Activated CD4-positive, alpha-beta T cell treated with anti-CD3 and anti-CD28 coated beads for 4 hours (primary cell): ENCODE measurements at places on chromosomes 16 and 17.
A peak's percentile ranks its signal among the peaks of the same experiment; 100 is the strongest.

DNA sequence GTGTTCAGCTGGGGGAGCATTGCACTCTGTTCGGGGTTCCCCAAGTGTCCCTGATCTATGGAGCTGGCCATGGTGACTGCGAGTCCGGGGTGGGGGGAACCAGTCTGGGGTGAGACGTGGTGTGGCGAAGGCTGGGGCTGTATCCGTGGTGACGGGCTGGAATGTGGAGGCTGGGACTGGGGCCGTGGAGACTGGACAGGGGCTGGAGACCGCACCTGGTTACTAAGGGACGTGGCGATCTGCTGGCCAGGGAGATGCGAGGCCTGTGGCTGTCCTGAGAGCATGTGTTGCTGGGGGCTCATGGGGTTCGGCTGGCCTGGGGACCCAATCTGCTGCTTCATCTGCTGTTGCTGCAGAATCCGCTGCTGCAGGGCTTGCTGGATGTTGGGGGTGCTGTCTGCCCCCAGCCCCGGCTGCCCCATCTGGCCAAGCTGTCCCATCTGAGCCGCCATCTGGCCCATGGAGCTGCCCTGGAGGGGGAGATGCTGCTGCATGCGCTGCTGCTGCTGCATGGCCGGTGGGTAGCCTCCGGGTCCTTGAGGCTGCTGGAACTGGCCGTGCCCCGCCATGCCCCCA, 10.6 kb upstream of the TRAP1 start:
- DNase-seq, result no peak

DNA sequence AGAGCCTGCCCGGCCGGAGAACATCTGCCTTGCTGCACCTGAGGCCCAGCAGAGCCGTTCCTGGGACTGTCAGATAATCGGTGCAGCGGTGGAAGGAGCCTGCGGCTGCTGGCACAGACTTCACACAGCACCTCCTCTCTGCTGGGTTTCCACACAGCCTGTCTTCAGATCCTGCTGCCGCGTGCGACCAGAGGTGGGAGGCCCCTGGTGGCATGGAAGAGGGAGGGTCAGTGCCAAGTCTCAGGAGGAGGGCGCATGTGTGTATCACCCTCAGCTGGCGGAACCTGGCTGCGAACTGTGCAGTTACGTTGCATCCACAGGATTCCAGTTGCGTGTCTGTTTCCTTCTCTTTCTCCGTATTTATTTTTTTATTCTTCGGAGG, 3.3 kb downstream of the CDK5R1 start:
- no peak for DNase-seq

GRCh38 chr17:57987581-57988300, at the start of gene VEZF1:
Gene VEZF1 (minus strand): TSS chr17:57988254. CDS start chr17:57988111, 143 bp downstream.
- peak; percentile 78 for DNase-seq

GRCh38 chr17:64120159-64120810, 9.7 kb downstream of the ERN1 start:
- DNase-seq, result no peak

DNA sequence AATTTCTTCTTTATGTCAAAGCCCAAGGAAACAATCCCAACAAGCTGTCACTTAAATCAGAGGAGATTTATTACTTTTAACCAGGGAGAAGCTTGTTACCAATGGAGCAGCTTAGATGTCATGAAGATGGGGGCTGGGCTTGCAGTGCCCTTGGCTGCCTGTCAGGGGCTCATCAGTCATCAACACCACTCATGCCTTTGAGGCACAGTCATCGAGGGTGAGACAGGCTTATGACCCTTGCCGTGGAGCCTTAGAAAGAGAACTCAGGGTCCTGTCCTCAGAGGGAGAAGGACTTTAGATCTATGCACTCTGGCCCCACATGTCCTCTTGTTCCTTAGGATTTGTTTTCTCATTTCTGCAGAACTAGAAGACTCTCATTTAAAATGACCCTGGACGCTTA, 318.3 kb downstream of the CBLN1 start:
- DNase-seq, result no peak

DNA sequence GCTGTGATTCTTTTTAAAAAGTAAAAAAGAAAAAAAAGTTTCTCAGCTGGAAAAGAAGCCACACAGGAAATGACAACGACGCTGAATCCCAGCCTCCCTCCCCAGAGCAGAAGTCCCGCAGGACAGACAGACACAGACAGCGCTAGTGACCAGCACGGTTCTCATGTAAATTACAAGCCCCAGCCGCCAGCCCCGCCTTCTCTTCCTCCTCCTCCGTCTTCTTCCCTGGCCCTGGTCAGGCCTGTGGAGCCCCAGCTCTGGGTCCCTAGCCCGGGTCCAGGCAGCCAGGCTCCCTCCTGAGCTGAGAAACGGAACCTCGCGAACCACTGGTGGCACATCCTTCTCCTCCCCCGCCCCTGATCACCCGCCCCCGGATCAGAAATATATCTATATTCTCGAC, 7.0 kb upstream of the IL17C start:
- no peak for DNase-seq

DNA sequence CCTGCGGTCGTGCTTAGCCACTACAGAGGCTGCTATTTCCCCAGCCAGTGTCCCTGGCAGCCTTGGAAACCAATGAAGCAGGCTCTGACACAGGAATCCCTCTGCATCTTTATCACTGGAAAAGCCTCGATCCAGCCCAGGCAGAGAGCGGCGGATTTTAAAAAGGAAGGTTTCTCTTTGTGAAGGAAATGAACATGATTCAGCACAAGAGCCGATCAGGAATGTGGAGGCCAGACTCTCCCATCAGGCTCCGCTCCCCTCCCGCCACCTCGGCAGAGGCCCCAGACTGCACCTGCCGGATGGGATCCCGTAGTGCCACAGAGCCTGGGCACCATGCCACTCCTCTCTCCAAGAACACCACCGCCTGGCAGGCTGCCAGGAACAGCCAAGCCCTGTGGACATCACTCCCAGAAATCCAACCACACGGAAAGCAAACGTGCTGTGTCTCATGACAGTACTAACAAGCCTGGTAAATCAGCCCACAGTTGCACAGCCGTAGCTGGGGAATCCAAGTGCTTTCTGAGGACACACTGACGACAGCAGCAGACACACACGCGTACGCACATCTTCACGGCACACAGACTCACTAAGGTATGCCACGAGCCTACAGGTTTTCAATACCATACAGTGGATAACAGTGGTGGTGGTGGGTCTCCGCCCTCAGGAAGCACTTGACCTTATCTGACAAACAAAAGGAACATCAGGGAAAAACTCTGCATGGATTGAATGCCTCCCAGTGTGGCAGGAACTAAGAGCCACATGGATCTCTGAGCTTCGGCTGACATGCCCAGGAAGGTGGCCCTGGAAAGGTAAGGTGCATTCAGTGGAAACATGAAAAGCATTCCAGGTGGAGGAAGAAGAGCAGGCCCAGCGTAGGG, 5.4 kb downstream of the LRRC75A start:
- DNase-seq, result no peak

GRCh38 chr17:57881783-57882351, 32.0 kb upstream of the MRPS23 start:
- no peak for DNase-seq

DNA sequence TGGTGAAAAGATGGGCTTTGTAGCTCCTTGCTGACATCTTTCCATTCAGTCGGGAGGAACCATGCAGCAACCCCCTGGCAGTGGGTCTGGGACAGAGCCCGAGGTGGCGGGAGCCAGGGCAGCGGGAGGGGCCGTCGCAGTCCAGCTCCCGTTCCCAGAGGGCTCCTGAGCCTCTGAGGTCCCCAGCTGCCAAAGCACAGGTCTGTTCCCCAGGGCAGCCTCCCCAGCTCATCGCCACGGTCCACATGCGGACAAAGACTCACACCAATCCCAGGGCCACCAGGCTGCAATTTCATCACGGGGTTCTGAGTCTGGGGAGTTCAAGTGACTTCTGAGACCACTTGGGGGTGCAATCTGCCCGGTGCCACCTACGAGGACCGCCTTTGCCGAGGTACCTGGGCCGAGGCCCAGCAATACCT, 196.0 kb downstream of the RBFOX3 start:
- no peak for DNase-seq

DNA sequence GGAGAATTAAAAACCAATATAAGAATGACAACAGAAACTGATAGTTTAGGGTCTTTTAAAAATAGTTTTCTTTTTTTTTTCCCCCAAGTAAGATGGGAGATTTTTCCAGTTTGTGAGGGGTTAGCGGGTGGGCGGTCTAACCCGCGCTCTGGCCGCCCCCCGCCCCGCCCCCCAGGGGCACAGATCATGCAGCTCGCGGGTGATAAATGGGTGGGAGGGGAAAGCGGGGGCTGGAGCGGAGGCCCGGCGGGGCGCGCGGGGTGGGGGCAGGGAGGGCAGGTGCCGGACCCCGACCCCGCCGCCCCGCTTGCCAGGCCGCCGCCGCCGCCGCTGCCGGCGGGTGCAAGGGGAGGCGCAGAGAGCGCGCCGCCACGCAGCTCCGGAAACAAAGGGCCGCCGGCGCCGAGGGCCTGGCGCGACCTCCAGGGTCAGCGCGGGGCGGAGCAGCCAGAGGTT, 60.1 kb upstream of the GSE1 start:
- no peak for DNase-seq

- no peak for DNase-seq
Observed at GRCh38 chr16:29117631-29118030, 132.8 kb downstream of the LAT start.

DNA sequence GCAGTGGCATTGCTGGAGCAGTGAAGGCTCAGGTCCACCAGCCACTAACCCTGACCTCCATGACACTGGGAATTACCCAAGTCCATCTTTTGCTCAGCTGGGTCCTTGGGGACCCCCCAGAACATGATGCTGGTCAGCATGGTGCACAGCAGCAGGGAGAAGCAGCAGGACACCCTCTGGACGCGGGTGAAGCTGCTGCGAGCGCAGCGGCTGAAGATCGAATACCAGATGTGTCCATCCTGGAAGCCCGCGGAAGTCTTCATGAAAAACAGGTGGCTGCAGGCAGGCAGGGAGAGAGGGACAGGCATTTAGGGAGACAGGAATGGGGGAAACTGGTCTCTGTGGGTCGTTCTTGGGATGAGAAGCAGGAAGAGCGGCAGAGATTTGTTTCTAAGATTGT, 53.4 kb upstream of the GCSH start:
- no peak for DNase-seq

DNA sequence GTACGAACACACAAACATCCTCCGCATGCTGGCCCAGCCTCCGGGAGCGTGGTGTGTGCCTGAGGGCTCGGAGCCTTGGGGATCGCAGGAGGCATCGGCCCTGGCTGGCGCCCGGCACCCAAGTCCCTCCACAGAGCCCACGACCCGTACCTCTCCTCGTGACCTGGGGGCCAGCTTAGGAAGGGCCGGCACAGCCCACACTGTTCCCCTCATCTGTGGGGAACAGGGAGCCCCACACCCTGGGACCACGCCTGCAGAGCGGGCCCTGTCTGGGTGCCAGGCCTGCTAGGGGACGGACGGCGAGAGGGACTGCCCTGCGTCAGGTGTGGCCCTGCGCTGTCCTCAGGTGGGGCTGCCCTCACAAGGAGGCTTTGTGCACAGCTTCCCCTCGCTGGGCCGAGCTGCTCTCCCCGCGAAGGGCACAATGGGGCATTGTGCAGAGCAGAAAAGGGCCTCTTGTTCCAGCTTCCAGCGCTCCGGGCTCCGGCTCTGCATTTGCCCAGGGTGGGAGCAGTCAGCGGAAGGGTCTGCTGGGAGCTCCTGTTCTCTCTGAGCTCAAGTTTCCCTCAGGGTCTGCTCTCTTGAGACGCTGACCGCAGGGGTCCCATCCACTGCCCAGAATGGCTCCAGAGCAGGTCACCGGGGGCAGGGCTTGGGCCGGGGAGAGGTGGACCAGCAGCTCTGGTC, 1.7 kb upstream of the LMF1 start:
- no peak for DNase-seq

DNA sequence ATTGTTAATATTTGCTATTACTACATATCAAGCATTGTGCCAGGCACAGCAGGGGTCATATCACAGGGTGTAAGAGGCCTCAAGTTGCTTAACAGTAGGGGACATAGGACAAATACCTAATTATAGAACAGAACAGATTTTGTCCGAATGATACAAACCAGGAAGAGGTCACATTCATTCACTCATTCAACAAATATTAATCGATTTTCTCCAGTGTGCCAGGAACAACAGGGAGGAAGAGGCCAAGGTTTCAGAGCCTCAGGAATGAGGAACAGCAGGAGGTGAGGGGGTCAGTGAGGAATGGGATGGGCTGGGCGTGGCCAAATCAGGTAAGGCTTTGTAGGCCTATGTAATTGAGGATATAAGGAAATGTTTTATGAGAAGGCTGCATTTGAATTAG, 11.2 kb upstream of the CHST4 start:
- DNase-seq, result no peak

DNA sequence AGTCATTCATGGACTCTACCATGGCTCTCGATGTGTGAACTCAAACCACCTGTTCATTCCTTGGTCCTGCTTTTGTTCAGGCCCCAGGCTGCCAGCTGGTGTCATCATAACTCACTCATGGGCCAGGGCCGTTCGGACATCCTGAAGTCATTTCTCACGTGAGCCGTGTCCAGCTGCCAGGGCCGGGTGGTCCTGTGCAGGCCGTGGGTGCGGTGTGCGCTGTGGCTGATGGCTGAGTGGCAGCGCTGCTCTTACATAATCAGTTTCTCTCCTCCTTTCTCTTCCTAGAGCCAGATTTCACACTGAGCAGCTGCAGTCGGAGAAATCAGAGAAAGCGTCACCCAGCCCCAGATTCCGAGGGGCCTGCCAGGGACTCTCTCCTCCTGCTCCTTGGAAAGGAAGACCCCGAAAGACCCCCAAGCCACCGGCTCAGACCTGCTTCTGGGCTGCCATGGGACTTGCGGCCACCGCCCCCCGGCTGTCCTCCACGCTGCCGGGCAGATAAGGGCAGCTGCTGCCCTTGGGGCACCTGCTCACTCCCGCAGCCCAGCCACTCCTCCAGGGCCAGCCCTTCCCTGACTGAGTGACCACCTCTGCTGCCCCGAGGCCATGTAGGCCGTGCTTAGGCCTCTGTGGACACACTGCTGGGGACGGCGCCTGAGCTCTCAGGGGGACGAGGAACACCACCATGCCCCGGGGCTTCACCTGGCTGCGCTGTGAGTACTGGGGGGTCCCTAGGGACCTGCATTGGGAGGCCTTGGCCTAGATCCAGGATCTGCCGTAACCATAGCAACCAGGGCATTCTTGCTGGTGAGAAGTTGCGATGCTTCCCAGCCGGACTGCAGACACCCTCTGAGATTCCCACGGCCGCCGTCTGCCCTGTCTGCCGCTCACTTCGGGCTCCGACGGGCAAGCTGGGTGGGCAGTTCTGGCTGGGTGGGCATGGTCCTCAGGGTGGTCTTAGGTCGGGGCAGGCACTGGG, at the start of gene IL34:
Gene IL34 (plus strand): TSS at position 300 of the 982 bp plus-strand sequence. CDS start 389 bp downstream, at position 689.
- no peak for DNase-seq

DNA sequence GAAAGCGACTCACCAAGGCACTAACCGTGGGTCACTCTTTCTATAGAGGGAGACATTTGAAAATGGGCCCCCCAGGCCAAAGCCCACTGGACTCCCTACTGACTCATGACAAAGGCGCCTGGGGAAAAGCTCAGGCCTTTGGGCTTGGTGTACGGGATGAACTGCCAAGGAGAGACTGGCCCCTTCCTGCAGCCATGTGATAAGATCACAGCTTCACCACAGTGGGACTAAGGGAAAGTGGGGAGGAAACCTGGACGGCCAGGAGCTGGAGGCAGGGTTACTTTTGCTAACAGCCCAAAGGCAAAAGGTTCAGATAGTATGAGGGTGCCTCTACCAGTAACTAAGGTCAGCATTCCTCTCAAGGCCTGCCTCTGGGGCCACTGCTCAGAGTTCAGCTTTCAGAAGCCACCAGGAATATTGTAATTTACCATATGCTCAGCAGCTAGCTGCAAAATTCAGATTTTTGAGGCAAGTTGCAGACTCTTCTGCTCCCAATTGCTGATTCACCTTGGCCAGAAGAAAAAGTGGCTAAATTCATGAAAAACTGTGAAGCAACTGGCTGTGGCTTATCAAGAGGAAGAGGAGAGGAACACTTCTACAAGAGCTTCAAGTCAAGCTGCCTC, 37.1 kb upstream of the SLC25A19 start:
- no peak for DNase-seq
